Transverse colon (tissue), 4 donors: ENCODE measurements at places on chromosomes 6 and 20.

GRCh38 chr6:149936743-149937142 is 5.1 kb upstream of the ULBP2 start:
- no peak for DNase-seq

DNA sequence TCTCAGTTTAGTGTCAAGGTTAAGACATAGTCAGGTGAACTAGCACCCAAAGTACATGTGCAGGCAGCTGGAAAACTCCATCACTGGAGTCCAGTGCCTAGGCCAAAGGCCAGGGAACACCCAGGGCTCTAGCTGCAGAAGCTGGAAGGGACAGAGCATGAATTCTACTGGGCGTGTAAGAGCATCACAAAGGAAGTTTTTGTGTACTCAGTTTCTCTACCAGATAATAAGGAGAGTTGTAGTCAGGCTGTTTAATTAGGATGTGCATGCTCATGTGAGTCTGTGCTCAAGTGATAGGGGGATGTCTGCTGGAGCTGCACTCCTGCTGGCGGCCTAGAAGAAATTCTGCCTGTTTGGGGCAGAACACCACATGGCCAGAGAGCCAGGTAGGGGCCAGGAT is 8.1 kb downstream of the L3MBTL1 start:
- no peak for DNase-seq

- DNase-seq = no peak
Observed at GRCh38 chr20:58845706-58846105, 5.0 kb downstream of the GNAS-AS1 start.

DNA sequence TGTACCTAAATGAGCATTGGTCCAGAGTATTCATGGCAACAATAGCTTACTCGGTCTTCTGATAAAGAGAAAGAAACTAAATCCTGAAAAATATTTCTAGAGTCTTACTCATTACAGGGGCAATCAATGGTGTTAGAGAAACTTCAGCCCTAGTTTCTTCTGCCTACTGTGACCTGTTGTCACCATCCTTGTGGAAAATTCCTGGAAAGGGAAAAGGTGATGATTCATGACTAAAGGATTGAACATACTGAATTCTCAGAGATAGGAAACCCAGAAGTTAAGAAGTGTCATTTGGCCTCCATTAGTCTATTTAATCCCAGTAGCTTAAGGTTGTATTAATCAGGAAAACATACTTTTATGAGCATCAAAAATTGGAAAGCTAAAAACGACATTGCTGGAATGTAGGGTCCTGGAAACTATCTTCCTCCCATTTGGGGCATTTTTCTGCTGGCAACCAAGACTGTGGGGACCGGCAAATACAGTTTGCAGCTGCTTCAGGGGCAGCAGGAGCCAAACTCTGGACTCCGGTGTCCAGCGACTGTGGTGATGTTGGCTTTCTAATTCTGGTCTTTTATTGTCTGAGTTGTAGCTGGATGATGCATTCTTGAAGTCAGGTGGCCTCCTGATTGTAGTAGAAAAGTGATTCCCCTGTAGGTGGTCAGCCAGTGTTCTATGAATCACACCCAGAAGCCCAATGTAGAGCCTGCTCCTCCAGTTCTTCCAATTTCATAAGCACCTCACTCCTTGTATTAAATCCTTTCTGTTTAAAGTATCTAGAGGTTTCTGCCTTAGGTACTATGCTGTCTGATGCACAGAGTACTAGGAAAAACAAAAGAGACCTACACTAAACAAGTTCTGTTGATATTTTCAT is 67.6 kb downstream of the LCA5 start:
- DNase-seq = no peak

DNA sequence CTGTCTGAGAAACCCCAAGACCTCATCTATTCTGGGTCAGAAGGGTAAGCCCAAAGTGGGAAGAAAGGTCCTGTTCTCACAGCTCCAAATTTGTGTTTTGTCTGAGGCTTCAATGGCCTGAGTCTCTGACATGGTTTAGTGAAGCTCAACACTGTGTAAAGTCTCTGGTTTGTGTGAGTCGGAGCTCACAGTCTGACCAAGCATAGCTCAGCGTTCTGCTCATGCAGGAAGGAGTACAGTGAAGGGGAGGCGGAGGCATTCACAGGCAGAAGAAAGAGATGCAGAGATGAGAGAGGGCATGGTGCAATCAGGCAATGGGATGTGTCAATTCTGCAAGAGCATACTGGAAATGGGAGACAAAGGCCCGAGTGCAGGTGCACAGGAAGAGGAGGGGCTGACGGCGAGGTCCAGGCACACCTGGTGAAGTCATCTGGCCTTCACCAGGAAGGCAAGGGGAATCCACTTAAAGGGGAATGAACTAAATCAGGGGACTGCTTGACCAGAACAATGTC is 463.0 kb upstream of the AGPAT4 start:
- DNase-seq = no peak

DNA sequence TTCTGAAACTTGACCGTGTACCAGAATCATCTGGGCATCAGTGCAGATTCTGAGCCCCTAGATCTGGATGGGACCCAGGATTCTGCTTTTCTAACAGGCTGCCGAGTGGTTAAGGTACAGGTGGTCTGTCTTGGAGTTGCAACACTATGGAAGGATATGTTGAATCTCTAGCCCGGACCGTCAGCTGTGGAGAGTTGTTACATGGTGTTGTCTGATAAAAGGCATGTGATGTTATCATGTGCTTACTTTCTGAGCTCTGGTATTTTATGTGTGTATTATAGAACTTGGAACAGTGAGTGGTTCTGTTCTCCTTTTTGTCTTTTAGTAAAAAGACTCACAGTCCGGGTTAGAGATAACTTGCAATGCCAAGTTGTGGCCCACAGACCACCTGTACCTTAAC is 123.0 kb downstream of the JARID2 start:
- DNase-seq = no peak

DNA sequence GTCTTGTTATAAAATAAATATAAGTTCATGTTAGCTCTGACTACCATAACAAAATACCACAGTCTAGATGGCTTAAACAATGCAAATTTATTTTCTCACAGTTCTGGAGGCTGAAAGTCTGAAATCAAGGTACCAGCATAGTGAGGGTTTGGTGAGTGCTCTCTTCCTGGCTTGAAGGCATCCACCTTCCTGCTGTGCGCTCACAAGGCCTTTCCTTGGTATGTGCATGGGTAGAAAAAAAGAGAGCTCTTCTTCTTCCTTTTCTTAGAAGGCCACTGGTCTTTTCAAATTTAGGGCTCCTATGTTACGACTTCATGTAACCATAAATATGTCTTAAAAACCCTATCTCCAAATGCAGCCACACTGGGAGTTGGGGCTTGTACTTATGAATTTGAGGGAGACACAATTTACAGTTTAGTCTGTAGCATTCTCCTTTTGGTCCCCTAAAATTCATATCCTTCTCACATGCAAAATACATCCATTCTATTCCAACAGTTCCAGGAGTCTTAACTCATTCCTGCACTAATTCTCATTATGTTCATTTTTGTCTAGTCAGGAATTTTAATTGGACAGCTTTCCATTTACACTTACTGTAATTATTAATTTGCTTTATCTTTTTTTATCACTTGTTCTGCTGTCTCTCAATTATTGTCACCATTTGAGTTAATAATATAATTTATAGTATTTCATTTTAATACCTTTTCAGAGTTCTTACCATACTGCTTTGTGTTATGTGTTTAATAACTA is 381.9 kb upstream of the EPHA7 start:
- no peak for DNase-seq
